Psoas muscle (tissue), 8 donors: ENCODE measurements at places on chromosomes 5 and 9.

GRCh38 chr5:27722337-27722736 is 684.0 kb upstream of the CDH9 start:
- no peak for DNase-seq

- peak; percentile 80 for DNase-seq
Measured at GRCh38 chr5:141513627-141514329, 24.9 kb downstream of the PCDHGC5 start.

- no peak for DNase-seq
Measured at GRCh38 chr5:33824516-33825195, 67.1 kb downstream of the ADAMTS12 start.

GRCh38 chr9:87749335-87750035 is 23.6 kb downstream of the CTSL start:
- no peak for DNase-seq

DNA sequence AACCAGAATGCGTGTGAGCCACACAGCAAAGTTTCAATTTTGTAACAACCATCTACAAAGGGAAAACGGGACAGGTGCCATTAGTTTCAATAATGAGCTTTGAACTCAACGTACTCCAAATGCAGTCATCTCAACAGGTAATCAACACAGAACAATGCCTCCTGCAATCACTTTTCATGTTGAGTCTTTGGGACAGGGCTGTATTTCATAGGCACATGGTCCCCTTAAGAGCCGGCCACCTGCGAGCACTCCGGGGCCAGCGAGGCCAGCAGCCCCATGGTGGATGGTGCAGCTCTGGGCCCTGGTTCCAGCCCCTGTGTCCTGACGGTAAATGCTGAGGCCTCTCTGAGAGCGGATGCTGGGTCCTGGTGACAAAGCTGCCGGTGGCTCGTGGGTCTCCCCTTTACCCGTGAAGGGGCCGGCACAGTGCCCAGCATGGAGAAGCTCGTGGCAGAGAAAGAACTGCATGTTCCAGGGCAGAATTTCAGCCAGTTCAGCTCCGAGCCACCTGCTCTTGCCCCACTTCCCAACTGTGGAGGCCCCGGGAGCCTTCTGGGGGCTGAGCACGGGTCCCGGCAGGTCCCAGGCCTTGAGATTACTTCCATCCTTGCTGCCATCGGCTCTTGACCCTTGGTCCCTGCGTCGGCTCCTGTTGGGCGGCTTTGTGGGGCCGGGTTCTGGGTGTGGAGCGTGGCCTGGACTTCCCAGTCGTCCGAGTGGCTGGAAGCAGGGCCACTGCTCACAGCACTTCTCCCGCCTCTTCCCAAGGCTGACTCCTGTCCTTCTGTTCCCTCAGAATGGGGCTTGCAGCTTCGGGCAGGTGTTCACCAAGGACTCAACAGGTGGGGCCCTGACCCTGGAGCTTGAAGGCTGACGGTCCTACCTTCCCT is 26.1 kb upstream of the RNU6ATAC start:
- peak; percentile 30 for DNase-seq

DNA sequence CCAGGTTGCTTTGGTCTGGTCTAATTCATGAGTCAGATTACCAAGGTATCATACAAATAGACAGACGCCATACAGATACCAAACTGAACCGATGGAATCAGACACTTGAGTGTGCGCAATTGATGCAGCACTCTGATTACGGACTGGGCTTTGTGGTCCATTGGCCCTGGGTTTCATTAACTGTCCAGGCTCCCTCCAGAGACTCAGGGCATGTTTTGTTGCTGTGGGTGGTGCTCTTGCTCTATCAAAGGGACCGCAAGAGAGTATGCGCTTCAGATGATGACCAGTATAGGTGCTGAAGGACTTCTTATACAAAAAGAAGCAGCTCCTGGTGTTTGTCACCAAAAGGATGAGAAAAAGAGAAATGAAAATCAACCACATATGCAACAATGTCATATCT is 36.9 kb upstream of the ANKRD55 start:
- no peak for DNase-seq

- DNase-seq, result peak; percentile 93
Measured at GRCh38 chr5:6423327-6424109, 25.1 kb upstream of the UBE2QL1 start.

DNA sequence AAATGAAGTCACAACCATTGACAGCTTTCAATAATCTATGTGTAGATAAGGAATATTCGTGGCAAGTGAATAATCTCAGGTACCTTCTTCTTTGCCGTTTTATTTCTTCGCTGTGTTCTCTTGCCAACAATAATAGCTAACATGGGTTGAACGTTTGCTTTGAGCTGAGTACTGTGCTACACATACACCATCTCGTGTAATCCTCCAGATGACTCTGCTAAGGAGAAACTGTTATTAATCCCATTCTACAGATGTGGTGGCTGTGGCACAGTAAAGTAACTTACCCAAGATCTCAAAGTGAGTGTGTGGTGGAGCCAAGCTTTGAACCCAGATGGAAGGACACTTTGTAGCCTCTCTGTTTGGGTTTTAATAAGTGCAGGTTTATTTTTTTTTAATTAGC is 179.7 kb downstream of the C9orf152 start:
- DNase-seq, result no peak

GRCh38 chr9:136977223-136977622 is at the start of gene PTGDS:
Gene PTGDS, plus strand, starts transcription at chr9:136977504. Its CDS starts 75 bp downstream, at chr9:136977579.
- no peak for DNase-seq

GRCh38 chr5:132102101-132102701 is 28.6 kb downstream of the CSF2 start:
- no peak for DNase-seq

DNA sequence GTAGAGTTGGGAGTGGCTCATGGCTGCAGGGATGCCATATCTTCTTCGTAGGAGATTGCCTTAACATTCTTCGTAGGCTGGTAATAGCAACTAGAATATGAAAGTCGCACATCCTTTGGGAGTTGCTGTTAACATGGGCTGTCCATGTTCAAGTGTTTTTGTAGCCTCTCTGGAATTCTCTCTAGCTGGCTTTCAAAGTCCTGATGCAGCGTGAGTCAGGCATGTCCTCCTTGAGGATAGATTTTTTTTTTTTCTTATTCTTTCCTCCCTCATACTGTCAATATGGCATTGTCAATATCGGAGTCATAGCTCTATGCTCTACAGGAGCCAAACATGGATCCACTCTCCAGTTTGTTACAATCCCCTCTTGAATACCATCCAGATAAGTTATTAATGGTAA is 494.8 kb upstream of the WWC1 start:
- no peak for DNase-seq

DNA sequence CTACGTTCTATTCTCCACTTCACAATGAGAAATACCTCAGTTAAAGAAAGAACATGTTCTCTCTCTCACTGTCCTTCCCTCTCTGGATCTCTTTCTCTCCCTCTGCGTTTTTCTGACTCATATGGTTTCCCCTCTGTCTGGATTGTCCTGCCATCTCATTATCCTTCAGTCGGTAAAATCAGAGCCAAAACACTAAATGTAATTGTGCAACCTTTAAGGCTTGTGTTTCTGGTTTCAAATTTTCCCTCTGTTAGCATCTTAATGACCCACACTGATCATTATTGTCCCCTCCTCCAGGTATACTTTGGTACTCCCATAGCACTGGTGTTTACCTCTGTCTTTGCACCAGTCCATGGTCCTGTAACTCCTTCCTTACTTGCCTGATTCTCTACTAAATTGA is 509.4 kb upstream of the C9orf72 start:
- no peak for DNase-seq

- no peak for DNase-seq
Measured at GRCh38 chr5:126499853-126500342, 76.7 kb downstream of the GRAMD2B start.

- DNase-seq, result no peak
Measured at GRCh38 chr5:171848006-171848405, 62.4 kb downstream of the SMIM23 start.

DNA sequence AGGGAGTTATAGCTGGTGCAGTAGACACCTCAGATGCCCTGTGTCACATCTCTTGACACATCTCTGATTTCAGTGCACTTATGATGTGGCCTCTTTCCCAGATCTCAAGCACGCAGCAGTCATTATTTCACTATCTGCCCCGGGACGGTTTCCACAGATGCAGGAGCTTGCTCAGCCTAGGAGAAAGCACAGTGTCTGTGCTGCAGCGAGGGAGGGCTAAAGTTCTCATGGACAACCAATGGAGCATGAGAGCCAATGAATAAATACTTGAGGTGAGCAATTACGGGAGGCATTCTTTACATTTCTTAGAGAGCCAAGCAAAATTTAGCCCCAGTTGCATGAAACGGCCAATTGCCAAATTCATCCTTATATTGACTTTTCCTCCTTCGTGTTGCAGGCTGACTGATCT is 7.4 kb upstream of the MOB3B start:
- DNase-seq, result no peak

DNA sequence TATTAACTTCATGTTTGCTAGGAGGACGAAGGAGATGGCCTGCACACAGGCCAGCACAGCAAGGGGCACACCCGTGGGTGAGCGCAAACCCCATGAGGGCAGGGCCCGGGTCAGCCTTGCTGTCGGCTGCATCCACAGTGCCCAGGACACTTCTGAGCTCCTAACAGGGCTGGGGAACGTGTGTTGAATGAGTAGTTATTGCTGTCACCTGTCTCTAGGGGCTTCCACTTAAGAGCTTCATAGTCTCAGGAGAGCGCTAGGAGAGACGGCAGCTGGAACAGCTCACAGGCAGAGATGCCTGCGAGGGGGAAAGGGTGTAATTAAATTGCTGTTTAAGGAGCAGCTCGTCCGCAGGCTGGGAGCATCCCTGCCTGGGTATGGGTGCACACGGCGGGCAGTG is 91.4 kb upstream of the NEURL1B start:
- no peak for DNase-seq

DNA sequence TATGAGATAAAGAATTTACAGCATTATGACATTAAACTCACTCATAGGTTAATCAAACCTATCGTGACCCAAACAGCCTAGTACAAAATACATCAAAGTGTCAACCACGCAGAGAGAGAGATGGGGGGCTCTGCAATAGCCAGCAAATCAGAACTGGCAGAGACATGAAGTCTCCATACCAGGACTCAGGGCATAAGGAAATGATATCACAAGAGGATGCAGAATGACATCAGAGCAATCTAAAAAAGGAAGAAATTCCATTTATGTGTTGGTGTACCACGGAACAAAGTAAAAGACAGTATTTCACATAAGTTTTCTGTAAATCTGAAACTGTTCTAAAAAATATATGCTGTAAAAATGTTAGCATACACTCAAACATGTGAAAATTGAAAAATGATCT is 24.6 kb downstream of the BICD2 start:
- no peak for DNase-seq

DNA sequence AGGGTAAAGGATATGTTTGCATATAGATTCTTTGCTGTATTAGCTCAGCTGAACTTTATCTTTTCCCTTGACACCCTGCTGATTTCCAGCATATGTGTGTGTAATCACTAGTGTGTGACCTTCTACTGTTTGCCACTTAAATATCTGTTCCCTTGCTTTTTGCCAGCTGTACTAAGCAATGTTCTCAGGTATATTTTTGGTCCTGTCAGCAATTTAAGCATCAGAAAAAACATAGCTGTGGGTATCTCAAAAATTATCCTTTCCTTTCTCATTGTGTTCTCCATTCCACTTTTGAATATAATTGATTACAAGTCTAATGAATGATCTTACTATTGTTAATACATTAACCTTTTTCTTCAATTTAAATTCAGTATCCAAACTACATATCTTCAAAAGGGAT is 59.2 kb upstream of the CDH10 start:
- no peak for DNase-seq

- no peak for DNase-seq
Measured at GRCh38 chr9:94719878-94720277, 6.6 kb upstream of the AOPEP start.

GRCh38 chr5:73686912-73687311 is 60.9 kb downstream of the ARHGEF28 start:
- DNase-seq, result no peak

DNA sequence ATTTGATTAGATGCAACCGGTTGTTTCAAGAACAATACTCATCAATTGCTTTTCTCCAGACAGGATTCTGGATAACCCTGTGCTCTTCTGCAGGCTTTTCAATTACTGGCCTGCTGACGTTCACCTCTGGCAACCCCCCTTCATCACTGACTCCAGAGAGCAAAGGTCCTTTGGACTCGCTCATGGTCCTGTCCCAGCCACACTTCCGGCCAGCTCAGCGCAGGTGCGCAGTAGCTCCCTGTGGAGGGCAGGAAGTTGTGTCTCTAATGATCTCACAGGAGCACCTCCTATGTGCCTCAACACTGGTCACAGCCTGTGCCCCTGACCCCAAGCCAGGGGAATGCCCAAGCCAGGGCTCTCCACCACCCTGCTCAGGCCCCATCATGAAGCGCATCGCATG is 44.0 kb downstream of the OLFM1 start:
- no peak for DNase-seq

- DNase-seq, result no peak
Measured at GRCh38 chr9:98961513-98962180, 17.9 kb downstream of the COL15A1 start.

DNA sequence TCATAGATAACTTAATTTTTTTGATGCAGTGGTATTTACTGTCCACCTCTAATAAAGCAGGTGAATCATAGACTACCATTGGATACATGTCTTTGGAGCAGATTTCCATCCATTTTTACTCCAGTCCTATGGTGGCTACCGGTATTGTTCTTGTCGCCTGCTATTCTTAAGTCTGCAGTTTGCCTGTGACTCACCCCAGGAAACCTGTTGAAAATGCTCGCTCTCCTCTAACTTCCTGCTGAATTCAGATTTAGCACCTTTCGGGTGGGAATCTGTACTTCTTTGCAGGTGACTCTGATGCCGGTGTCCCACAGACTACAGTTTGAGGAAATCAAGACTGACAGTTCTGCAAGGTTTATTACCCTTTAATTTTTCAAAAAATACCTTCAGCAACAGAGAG is 58.8 kb upstream of the DHFR start:
- DNase-seq, result no peak

DNA sequence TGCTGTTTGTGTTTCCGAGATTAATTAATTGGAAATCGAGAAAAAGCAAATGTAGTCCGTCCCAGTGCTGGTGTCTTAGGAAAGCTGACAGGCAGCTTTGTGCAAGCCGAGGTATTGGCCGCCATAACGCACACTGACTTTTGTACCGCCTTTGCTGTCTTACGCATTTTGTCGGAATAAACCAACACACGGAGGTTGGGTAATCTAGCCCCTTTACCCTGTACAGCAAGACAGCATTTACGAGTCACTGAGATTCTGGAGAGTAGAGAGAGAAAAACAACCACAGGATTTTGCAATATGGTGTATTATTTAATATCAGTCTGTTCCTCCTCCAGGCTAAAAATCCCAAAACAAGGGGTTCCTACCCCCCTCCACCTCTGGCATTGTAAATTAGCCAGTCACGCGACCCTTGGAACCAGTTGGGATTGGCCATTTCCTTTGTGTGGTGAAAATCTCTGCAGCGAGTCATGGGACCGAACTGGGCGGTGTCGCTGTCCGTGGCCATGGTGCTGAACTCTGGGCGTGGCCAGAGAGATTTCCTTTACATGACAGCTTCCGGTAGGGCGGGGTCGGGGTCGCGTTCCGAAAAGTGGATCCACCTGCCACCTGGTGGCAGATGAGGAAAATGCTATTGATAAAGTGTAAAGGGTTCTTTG is 10.3 kb upstream of the PCDHB1 start:
- peak; percentile 87 for DNase-seq
